ENCODE measurements at places on chromosomes 2 and 18.

DNA sequence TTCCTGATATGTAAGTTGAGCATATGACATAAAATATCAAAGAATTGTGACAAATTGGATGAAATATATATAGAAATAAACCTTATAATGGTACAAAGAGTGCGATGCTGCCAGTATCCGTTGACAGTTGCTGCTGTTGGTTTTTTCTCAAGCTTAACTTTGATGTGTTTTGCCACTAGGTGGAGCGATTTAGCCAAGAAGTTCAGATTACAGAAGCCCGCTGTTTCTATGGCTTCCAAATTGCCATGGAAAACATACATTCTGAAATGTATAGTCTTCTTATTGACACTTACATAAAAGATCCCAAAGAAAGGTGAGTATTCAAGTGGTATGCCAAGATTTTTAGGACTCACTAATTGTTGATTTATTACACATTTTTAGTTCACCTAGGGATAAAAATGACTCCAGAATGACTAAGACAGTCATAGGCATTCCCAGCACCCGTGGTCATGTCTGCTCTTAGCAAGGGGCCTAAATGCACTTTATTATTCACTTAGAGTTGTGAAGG, 2.1 kb downstream of the RRM2 start:
- no peak for DNase-seq

DNA sequence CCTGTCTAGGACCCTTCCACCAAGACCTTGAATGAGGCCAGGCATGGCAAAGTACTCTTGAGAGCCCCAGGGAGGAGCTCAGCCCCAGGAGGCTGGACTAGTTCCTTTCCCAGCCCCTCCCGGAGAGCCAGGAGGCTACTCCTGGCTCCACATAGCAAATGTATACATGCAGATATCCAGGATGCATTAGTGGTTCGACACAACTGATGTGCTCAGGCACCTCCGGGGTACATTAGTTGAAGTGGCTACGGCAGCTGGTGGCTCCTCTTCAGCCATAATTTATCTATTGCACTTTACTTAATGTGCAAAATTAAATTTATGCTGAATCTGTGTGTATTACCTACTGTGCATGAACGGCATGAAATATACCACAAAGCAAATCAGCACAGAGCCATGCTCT, 182.8 kb upstream of the MEIS1 start:
- DNase-seq = no peak

- DNase-seq = no peak
Measured at GRCh38 chr2:47891369-47892337, 14.6 kb downstream of the FBXO11 start.

DNA sequence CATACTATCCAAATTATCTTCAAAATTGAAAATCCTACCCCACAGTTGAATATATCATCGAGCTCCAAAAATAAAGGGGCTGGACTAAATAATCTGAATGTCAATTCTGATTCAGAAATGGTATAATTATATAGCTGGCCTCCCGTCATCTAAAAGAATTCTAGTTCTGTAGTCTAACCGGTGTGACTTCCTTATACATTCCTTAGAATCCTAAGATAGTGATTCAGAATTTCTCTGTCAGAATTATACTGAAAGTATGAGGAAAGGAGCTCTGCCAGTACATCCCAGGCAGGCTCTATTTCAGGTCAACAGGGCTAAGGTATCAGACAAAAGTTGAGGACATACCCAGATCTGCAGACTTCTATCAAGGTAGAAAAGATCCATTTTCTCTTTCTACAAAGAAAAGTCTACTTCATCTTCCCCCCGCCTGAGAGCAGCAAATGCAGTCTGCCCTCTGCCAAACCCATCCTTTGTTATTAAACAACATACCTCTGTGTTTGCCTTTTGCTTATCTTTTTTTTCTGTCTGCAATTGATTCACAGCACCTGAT, 128.5 kb downstream of the METTL4 start:
- DNase-seq = no peak
